ENCODE measurements at places on chromosomes 12 and 14.

- no peak for DNase-seq
Observed at GRCh38 chr12:7499636-7500035, 3.9 kb downstream of the CD163 start.

GRCh38 chr12:52311285-52311648, 9.9 kb downstream of the KRT83 start:
- DNase-seq, result no peak

DNA sequence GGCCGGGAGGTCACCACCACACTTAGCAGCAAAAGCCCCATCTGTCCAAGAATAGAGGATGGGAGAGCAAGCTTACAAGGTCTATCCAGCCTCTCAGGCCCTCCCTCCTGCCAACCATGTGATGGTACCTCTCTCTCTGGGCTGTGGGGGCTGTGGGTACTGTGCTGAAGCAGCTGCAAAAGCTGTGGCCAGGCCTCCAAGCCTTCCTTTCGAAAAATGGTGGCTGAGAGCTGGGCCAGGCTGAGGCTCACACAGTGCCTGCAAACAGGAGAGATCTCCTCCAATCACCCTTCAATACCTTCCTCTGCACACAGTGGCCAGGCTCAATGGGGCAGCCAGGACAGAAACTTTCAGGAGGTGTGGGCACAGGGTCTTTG, 1.1 kb downstream of the IPO4 start:
- no peak for DNase-seq

DNA sequence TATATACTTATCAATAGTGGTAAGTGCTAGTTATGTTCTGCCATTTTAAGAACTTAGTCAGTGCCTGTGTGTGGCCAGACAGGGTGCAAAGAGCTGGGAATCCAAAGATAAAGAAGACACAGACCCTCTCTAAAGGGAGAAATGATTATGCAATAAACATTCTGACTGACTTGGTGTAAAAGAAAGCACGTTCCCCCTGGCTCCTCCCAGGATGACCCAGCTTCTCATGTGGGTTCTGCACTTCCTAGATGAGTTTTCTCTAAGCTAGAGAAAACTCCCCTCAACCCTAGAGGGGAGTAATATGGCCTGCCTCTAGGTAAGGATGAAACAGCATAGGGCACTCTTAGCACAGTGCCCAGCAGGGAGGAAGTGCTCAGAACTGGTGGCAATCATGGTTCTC, 231.2 kb downstream of the VRK1 start:
- DNase-seq, result no peak

GRCh38 chr12:68839183-68840147, 31.5 kb downstream of the MDM2 start:
- no peak for DNase-seq

DNA sequence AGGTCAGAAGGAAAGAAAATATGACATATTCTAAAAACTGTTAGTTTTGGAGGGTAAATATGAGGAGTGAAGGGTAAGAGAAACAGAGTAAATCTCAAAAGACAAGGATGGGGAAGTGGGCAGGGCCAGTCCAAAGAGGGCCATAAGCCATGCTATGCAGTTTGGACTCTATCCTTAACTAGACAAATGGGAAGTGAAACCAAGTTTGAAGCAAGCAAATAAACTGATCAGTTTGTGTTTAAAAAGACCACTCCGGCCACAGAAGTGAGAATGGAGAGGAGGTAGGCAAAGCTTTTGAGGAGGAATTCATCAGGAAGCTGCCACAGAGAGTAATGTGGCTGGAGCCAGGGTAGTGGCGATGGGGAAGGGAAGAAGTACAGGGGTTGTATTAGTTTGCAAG, 37.5 kb upstream of the DAAM1 start:
- no peak for DNase-seq

- no peak for DNase-seq
Observed at GRCh38 chr14:65167072-65167645, 64.8 kb upstream of the MAX start.

DNA sequence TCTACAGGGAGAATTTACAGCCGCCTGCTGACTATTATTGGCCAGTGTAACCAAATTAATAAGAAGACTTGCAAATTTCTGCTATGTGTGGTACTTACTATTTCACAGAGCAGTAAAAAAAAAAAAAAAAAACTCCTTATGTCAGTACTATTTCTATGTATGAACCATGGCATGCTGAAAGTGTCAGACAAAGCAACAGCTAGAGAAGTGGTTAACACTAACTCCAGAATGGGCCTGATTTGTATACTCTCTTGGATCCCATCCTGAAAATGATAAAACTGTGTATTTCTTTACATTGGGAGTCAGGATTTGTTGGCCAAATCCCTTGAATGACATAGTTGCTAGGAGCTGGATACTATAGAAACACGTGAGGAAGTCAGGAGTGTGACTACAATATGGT, 416.8 kb downstream of the EGLN3 start:
- no peak for DNase-seq

DNA sequence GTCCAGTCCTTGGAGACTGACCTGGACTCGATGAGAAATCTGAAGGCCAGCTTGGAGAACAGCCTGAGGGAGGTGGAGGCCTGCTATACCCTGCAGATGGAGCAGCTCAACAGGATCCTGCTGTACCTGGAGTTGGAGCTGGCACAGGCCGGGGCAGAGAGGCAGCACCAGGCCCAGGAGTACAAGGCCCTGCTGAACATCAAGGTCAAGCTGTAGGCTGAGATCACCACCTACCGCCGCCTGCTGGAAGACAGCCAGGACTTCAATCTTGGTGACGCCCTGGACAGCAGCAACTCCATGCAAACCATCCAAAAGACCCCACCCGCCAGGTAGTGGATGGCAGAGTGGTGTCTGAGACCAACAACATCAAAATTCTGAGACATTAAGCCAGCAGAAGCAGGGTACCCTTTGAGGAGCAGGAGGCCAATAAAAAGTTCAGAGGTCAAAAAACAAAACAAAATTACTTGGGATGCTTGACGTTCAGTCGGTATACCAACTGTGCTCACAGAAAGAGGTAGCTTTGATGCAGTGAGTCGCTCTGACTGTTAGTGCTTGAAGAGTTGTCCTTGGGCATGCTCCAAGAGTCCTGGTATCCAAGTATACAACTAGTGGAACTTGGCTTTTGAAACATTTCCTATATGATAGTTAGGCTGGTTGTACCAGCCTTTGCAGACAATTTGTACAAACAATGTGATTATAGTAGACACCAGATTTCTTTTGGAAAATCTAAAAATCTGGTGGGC, 4.8 kb downstream of the MED6 start:
- no peak for DNase-seq

GRCh38 chr12:61667676-61668075, 592.5 kb upstream of the USP15 start:
- no peak for DNase-seq
